Lung microvascular endothelial cell (primary cell): ENCODE measurements at places on chromosomes 7 and 10. TPM values are rescaled to one million over a fixed set of nuclear protein-coding genes. Genes with fewer than 3 reads are reported as not detected.

SPDYE9 gene
- not detected in 2 replicates for total RNA-seq

CYP2E1 gene
- not detected in 2 replicates for total RNA-seq

PAPOLB gene
- under 0.01 TPM in 2 replicates for total RNA-seq

EGR2 gene
- total RNA-seq, result under 0.01 and 0.20 TPM in 2 replicates

NKX2-3 gene
- not detected in 2 replicates for total RNA-seq

SEC61G gene
- 156 and 191 TPM in 2 replicates for total RNA-seq

PHKG1 gene
- 0.20 and 0.22 TPM in 2 replicates for total RNA-seq

SUN3 gene
- not detected in 2 replicates for total RNA-seq

ZNF117 gene
- 2.6 and 3.1 TPM in 2 replicates for total RNA-seq

SPDYE11 gene
- not detected in 2 replicates for total RNA-seq

FZD8 gene
- total RNA-seq, result 15.9 and 24.6 TPM in 2 replicates

SP8 gene
- total RNA-seq, result not detected in 2 replicates

SSC4D gene
- 0.22 and 0.40 TPM in 2 replicates for total RNA-seq

- no peak for DNase-seq
Observed at GRCh38 chr10:102537367-102537766, 33.6 kb downstream of the SUFU start.

DNA sequence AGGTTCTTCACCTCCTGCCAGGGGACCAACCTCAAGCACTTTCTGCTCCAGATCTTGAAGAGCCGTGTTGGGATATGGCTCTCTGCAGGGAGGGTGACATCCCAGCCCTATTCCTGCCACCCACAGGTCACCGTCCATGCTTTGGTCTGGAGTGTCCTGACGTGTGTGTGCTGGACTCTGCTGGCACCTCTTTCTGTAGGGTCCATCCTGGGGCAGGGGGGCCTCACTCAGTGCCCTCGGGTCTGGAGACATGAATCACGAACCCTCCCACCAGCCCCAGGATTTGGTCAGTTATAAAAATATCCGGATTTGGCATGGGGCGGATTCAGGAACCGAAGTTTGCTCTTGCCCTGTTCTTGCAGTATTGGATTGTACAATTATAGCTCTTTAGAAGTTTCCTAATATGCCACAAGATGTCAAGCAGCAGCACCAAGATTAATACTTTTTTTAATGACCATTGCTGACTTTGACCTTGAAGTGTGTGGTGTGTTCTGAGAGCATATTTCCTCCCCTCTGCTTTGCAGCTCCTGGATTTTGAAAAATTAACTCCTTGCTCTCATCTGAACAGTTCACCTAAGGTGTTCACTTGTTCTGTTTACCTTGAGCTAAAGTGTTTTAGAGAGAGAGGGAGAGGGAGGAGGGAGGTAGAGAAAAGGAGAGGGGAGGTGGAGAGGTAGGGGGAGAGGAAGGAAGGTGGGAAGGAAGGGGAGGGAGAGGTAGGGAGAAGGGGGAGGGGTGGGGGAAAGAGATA lies 95.4 kb upstream of the SHH start:
- no peak for DNase-seq

GRCh38 chr10:104072786-104073185 lies 12.9 kb downstream of the COL17A1 start:
- no peak for DNase-seq

DNA sequence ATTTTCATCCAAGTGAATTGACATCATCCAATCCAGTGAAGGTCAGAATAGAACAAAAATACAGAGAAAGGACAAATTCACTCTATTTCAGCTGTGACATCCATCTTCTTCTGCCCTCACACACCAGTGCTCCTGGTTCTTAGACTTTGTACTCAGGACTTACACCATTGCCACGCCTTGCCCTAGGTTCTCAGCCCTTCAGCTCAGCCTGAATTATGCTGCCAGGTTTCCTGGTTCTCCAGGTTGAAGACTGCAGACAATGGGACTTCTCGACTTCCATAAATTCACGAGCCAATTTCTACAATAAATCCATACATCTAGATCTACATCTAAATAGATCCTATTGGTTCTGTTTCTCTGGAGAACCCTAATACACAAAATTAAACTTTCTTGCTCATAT lies 181.2 kb upstream of the KCND2 start:
- DNase-seq, result no peak

DNA sequence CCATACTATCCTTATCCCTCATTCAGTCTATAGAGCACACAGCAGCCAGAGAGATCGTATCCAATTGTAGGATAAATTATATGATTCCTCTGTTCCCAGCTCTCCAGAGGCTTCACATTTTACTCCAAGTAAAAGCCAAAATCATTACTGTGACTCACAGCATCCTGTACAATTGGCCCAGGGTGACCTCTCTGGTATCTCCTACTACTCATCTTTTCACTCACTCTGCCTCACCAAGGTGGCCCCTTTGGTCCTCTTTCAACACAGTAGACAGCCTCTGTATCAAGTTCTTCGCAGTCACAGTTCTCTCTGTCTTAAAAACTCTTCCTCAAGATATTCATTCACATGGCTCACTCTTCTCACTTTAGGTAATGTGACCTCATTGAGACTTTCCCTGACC lies 72.6 kb upstream of the LSM8 start:
- DNase-seq, result no peak

DNA sequence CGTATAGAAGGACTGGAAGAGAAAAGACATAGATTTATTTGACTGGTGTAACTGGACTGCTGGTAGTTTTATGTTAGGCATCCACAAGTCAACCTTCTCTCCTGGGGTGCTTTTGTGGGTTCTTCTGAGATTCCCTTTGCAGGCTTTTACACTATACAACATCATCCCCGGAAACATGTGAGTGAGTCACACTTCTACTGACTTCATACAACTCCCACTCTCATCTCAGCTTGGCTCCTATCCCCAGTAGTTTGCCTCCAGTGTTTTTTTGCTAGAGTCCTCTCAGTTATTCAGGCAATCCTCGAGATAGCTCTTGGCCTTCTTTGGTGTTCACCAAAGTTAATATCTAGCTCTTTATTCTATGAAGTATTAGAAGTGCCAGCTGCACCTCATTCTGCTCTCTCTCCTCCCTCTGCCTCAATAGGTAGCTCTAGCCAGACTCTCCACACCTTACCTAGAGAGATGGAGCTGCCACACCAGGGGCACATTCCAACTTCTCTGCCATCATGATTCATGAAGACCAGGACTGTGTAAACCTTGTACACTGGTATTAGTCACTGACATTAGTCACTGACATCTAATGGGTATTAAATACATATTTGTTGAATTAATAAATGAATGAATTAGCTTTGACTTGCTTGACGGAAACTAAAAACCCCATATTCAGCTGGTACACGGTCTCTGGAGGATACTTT lies 281.9 kb downstream of the PPP1R3A start:
- DNase-seq, result no peak

- no peak for DNase-seq
Observed at GRCh38 chr7:7077945-7078344, 104.4 kb upstream of the C1GALT1 start.

- DNase-seq, result no peak
Observed at GRCh38 chr10:27680691-27681605, 64.7 kb downstream of the MKX start.

- DNase-seq, result no peak
Observed at GRCh38 chr7:143975617-143976016, 21.0 kb downstream of the OR2F1 start.

DNA sequence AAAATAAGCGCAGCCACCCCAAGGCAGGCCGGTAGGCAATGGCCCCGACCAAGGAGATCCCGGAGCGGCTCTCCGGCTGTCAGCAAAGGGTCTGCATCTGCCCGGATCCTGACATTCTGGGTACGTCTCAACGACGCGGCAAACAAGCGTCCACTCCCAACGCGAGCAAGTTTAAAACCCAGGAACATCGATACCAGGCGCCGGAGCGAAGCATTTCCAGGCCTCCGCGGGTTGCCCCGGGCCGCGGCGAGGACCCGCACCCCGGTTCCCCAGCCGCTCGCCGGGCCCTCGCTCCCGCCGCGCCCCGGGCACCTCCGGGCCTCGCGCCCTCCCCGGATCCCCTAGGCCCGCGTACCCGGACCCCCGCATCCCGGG lies 453 bp downstream of the URGCP start:
- peak; percentile 51 for DNase-seq

GRCh38 chr7:107559864-107560263 lies 3.9 kb downstream of the COG5 start:
- peak; percentile 44 for DNase-seq

DNA sequence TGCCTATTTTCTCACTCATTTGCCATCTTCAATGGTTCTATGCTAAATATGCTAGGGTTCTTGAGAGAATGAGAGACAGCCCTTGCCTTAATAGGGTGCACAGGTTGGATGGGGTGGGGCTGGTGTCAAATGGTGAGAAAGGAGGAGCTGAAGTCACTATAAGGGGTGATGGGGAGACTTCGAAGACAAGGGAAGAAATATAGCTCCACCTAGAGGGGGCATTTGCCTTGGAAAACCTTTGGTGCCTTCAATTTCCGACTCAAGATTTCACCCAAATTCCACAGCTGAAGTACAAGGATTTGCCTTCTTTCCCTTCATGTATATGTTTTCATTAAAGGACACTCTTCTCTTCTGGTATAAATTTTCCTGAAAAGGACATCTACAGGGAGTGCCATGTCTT lies 5.6 kb downstream of the PTN start:
- no peak for DNase-seq

DNA sequence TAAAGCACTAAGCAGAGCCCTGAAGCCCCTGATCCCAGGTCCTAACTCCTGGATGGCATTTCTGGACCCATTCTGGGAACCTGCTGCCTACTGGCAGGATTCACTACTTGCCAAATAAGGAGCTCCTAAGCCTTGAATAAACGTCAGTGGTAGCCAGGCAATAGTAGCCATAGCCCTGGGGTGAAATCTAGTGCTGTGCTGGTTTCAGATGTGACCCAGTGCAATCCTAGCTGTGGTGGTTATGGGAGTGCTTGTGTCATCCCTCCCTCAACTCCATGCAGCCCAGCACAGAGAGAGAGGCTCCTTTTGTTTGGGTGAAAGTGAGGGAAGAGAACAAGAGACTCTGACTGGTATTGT lies 43.7 kb downstream of the PCLO start:
- no peak for DNase-seq

DNA sequence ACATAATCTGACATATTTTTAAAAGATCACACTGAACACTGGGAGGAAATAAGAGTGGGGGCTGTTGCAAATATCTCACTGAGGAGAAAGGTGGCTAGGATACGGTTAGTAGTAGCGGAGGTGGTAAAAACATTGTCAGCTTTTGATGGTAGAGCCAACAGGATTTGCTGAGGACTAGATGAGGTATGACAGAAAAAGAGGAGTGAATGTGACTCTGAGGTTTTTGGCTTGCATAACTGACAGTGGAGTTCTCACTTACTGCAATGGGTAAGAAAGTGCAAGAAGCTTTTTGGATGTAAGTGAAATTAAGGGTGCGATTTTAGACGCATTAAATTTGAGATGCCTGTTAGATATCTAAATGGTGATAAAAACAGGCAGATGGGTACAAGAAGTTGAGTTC lies 102.0 kb upstream of the MBL2 start:
- no peak for DNase-seq

- DNase-seq, result no peak
Observed at GRCh38 chr7:97081521-97082300, 35.8 kb upstream of the SDHAF3 start.

- DNase-seq, result no peak
Observed at GRCh38 chr10:48774416-48775205, 89.9 kb downstream of the WDFY4 start.

- DNase-seq, result no peak
Observed at GRCh38 chr7:35717013-35717412, 22.1 kb upstream of the HERPUD2 start.

- DNase-seq, result no peak
Observed at GRCh38 chr7:5838761-5839500, 41.7 kb upstream of the OCM start.

GRCh38 chr10:89384474-89385340 lies 6.9 kb downstream of the IFIT1B start:
- no peak for DNase-seq

DNA sequence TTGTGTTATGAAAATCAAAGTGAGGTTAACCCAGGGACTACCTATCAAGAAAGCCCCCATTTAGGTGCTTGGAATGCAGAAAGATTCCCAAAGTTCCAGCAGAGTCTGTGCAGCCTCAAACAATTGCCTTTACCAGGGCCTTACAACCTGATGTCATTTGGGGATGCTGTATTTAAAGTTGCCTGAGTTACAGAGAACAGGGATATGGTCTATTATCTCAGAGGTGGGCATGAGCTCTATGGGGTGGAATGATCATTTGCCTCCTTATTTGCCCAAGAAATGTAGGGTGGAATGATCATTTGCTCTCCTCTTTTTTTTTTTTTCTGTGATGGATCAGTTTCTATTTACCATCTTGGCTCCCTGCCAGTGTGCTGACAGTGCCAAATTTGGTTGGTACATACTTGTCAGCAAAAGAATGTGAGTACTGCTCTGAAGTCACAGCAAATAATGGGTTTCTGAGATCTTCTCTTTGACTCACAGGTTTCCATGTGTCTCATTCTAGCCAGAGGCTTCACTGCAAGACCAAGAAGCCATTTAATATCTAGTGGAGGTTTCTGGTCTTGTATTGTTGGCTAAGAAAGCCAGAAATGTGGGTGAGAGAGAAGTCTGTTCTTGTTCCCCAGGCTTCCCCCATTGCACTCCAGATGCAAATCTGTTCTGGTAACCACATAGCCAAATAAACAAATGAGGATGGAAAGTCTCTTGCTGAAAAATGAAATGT lies 45.5 kb upstream of the ZNRF2 start:
- DNase-seq, result peak; percentile 46

DNA sequence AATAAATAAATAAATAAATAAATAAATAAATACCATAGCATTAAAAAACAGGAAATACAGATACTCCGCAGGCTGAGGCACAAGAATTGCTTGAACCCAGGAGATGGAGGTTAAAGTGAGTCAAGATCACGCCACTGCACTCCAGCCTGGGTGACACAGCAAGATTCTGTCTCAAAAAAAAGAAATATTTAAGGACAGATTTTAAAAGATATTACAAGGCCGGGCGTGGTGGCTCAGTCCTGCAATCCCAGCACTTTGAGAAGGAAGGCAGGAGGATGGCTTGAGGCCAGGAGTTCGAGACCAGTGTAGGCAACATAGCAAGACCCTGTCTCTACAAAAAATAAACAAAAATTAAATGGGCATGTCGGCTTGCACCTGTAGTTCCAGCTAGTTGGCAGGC lies 17.5 kb upstream of the SNX8 start:
- DNase-seq, result no peak
